ENCODE measurements at places on chromosomes 5 and 9.

DNA sequence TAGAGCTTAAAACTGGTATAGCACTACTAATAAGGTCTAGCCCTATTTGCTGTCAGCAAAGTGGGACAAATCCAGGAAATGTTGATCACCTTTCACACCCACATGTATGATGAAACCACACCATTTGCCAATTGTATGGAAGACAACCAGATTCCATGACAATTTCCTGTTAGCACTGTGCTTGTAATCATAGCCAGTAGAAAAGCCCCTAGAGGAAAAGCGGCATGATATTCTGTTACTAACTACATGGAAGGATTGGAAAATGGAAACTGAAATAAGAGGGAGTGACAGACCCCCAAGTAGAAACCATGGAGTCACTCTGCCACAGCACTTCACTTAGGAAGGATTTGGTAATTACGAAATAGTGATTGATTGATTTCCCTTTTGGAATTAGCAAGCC, 923 bp downstream of the SPATA6L start:
- DNase-seq, result no peak

DNA sequence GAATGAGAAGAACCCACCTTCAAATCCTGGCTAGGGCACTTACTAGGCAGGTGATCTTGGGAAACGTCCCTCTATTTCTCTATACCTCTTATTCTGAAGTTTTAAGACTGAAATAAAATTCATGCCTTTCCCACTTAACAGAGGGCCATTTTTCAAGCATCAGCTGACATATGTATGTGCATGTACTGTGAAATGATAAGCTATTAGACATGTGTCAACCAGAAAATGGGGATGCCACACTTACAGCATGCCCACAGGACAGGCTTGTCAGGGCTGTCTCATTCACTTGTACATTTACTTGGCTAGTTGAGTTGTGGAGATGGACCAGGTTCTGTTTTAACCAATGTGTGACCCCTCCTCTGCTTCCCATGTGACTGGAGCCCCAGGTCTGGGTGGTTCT, 78.5 kb downstream of the C9orf152 start:
- no peak for DNase-seq

DNA sequence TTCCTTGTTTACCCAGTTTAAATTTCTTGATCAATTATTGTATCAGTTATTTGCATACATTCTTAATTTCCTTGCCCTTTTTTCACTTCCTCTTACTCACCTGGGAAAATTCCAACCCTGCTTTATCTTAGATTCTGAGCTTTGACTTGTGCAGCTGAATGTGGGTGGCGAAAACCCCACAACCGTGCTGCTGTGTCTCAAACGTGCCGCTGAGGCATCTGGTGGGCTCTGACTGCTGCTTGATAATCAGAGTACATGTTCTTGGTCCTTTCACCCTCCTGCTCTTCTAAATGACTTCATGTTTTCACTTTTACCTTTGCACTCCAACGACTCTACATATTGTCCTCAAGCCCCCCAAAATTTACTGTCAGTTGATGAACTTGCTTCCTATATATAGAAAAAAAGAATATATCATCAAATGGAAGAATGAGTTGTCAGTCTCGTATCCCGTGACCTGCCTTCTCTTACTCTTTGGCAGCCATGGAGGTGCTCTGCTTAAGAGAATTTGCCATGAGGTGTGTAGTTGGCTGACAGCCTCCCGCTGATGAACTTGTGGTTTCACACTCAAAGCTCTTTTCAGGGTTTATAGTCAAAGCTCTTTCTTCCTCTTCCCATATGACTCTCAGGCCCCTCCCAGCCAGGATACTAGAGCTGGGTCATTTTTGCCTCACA, 14.0 kb upstream of the JAK2 start:
- peak; percentile 36 for DNase-seq

GRCh38 chr9:136300016-136300545, 3.8 kb downstream of the CCDC187 start:
- DNase-seq, result no peak

GRCh38 chr5:161283296-161283695, 263.2 kb downstream of the GABRB2 start:
- DNase-seq, result no peak

DNA sequence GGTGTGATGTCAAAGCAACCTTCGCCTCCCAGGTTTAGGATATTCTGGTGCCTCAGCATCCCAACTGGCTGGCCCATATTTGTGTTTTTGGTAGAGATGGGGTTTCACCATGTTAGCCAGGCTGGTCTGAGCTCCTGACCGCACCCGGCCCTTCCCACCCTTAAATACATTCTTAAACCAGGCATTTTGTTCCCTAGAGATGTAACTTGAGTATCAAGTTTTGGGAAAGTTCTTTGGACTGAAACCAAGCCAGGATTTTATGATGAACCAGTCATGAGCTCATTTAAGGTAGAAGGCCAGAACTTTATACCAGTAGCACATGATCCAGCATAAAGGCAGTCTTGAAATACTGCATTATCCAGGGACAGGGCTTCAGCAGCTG, 3.5 kb downstream of the RPL7A start:
- DNase-seq, result no peak

GRCh38 chr5:58922461-58923171, 339.7 kb downstream of the RAB3C start:
- DNase-seq, result no peak

DNA sequence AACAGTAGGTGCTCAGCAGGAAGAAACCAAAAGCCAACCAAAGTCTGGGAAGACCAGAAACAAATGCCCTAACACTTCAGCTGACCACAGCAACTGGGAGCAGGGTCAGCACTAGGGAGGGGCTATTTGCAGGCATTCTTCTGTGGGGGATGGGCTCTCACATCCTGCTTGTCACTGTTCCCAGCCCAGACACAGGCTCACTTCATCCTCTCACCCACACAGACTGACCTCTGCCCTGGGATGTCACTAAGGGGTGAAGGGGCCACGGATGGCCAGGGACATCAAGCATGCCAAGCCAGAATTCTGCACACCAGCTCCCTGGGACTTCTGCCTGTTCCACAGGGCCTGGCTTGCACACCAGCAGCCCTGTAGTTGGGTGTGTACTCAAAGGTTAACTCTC, 28.7 kb downstream of the GFRA3 start:
- no peak for DNase-seq

- no peak for DNase-seq
These were observed 46.6 kb downstream of the MVB12B start for GRCh38 chr9:126373241-126373640.

GRCh38 chr5:56638768-56639238, 176.5 kb upstream of the MAP3K1 start:
- no peak for DNase-seq

DNA sequence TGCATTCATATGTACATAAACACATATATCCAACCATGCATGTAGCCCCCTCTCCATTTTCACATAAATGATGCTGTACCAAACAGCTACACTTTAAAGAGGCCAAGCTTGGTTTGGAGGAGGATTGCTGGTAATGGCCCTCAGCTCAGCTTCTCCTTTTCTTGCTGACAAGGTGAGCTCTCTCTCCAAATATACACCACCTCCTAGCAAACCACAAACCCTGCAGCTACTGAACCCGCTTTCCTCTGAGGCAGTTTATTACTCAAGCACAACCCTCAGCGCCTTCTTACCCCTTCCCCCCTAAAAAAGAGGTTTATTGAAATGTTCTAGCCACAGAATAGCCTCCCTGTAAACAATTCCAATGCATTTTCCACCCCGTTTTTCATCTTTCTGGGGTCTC, 54.0 kb downstream of the ALG2 start:
- DNase-seq, result peak; percentile 54
